Fibroblast of the aortic adventitia (primary cell): ENCODE measurements at places on chromosomes 5 and 9. TPM values are rescaled to one million over a fixed set of nuclear protein-coding genes. Genes with fewer than 3 reads are reported as not detected.

The C5orf63 gene
- 4.0 and 6.3 TPM in 2 replicates for total RNA-seq

The PCDHB12 gene
- 0.18 and 0.25 TPM in 2 replicates for total RNA-seq

The ERCC8 gene
- total RNA-seq = 4.8 and 25.5 TPM in 2 replicates

The NMUR2 gene
- total RNA-seq = not detected in 2 replicates

The PAPPA gene
- total RNA-seq = 12.3 and 80.5 TPM in 2 replicates

The TMEM232 gene
- total RNA-seq = 4.7 and 5.2 TPM in 2 replicates

The GRM6 gene
- not detected in 2 replicates for total RNA-seq

The CMBL gene
- total RNA-seq = 12.3 and 13.6 TPM in 2 replicates

The RLN2 gene
- not detected in 2 replicates for total RNA-seq

The CDC20B gene
- not detected in 2 replicates for total RNA-seq

The PLCXD3 gene
- 13.0 and 17.7 TPM in 2 replicates for total RNA-seq

The IFNA17 gene
- not detected in 2 replicates for total RNA-seq

The FOXE1 gene
- not detected in 2 replicates for total RNA-seq

The MOB3B gene
- total RNA-seq = under 0.01 and 0.25 TPM in 2 replicates

The HK3 gene
- total RNA-seq = not detected in 2 replicates

The EXOC3 gene
- 30.1 and 39.8 TPM in 2 replicates for total RNA-seq

The LCN9 gene
- total RNA-seq = not detected in 2 replicates

The CTSV gene
- 0.18 TPM in 1 of 2 replicates, not detected in the other for total RNA-seq

The UGT3A2 gene
- total RNA-seq = not detected in 2 replicates

The SPINK4 gene
- total RNA-seq = not detected in 2 replicates

The ARHGEF37 gene
- total RNA-seq = 2.6 and 2.7 TPM in 2 replicates

The SOX30 gene
- total RNA-seq = 0.09 TPM in 1 of 2 replicates, not detected in the other

The FOXD4L5 gene
- total RNA-seq = under 0.01 TPM in 1 of 2 replicates, not detected in the other

The ANKRD31 gene
- 0.16 and 0.18 TPM in 2 replicates for total RNA-seq

The IL6ST gene
- 696 and 1,116 TPM in 2 replicates for total RNA-seq

The HTR4 gene
- total RNA-seq = 0.18 TPM in 1 of 2 replicates, not detected in the other

The LECT2 gene
- total RNA-seq = not detected in 2 replicates

The GAS1 gene
- 25.0 and 107 TPM in 2 replicates for total RNA-seq

The IDNK gene
- total RNA-seq = 6.0 and 7.6 TPM in 2 replicates

The PTGES2 gene
- total RNA-seq = 33.9 and 40.8 TPM in 2 replicates

The ANKRD18B gene
- total RNA-seq = 1.9 TPM in 1 of 2 replicates, not detected in the other

The CD14 gene
- 0.36 and 4.4 TPM in 2 replicates for total RNA-seq

The MYMK gene
- total RNA-seq = not detected in 2 replicates

The SLC45A2 gene
- total RNA-seq = 0.09 TPM in 1 of 2 replicates, not detected in the other

The FIBCD1 gene
- total RNA-seq = 0.27 TPM in 1 of 2 replicates, not detected in the other

The ATP6V1G1 gene
- 88.2 and 128 TPM in 2 replicates for total RNA-seq

The ACER2 gene
- total RNA-seq = 1.3 and 2.4 TPM in 2 replicates

The RAPGEF6 gene
- total RNA-seq = 17.5 and 47.0 TPM in 2 replicates

The SAPCD2 gene
- total RNA-seq = 0.41 and 1.5 TPM in 2 replicates

The PCDHGA3 gene
- 1.1 and 4.4 TPM in 2 replicates for total RNA-seq

The RAD23B gene
- total RNA-seq = 132 and 171 TPM in 2 replicates
